ENCODE measurements at places on chromosomes 1 and 21.

- DNase-seq = no peak
Observed at GRCh38 chr1:31437433-31438037, 24.5 kb downstream of the SERINC2 start.

- DNase-seq = no peak
Observed at GRCh38 chr1:22376976-22377375, 74.7 kb upstream of the ZBTB40 start.

DNA sequence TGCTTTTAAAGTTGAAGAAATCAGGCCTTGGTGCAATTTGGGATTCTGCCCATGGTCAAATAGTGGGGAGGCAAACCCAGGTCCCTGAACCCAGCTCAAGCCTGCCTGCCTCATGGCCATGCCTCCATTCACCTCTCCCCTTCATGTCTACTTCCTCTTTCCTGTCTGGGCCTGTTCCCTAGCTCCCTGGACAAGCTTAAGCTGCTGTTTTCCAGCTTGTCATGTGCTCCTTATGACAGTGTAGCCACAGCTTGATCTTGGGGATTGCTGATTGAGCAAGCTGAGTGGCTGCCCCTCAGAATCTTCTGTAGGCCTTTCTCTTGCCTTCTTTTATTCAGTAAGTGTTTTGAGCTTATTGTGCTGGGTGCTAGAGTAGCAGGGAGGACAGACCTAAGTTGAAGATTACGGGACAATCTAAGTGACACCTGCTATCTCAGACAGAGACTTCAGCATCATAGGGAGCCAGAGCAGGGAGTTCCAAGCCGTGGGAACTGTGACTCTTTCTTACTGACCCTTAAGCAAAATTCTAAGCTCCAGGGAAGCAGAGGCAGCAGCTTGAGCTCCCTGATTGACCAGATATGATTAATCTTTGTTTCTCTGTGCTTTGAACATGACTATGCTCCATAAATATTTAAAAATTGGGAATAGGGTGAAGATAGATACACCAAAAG is 520 bp upstream of the MR1 start:
- DNase-seq = peak; percentile 65

DNA sequence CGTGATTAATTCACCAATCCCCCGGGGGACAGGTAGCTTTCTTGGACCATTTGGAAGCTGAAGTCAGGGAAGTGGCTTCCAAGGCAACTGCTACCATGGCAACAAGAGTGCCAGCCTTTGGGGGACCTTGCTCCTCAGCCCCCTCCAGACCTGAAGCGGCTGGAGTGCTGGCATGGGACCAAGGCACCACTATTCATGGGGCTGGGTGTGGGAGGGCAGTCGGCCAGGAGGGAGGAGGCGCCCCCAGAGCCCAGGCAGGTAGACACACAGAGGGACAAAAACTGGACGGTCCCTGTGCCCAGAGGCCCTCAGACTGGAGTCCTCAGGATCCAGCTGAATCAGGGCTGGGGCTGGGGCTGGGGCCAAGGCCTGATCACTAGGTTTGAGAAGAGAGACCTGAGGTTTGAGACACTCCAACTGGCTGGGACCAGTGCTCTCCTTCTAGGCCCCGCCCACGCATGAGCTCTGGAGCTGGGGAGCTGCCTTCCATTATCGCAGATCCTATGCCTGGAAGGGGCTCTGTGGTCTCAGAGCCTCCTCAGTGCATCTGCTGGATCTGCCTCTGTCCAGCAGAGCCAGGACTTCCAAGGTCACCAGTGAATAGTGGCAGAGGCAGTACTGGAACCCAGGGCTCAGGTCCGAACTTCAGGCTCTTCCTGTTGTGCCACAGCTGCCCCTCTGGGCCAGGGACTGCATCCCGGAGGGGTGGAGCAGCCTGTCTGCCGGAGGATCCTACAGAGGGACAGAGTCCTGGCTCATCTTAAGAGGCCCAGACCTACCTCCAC is 3.3 kb upstream of the KNCN start:
- DNase-seq = no peak

DNA sequence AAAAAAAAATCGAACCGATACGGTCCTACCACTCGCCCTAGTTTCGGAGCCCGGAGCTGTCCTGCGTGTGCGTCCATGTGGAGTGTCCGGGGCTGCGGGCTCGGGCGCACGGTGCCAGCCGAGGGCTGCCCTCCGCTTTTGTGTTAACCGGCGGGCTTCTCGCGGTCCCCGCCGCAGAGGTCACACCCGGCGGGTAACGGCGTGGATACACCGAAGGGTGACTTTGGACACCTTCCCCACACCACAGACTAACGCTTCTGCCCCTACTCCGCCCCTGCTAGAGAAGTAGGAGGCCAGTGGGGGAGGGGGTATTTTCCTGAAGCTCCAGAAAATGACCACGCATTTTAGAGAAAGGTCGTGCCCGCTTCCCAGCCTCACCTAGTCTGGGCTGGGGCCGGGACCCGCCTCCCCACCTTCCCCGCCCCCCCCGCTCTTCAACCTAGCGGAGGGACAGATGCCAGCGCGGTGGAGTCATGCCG is 609 bp upstream of the ATF3 start:
- no peak for DNase-seq

- no peak for DNase-seq
Observed at GRCh38 chr1:218866507-218866906, 307.2 kb upstream of the LYPLAL1 start.

- DNase-seq = no peak
Observed at GRCh38 chr1:22969304-22969709, 3.4 kb downstream of the LACTBL1 start.

- no peak for DNase-seq
Observed at GRCh38 chr21:28337315-28337714, 655.4 kb downstream of the LTN1 start.

DNA sequence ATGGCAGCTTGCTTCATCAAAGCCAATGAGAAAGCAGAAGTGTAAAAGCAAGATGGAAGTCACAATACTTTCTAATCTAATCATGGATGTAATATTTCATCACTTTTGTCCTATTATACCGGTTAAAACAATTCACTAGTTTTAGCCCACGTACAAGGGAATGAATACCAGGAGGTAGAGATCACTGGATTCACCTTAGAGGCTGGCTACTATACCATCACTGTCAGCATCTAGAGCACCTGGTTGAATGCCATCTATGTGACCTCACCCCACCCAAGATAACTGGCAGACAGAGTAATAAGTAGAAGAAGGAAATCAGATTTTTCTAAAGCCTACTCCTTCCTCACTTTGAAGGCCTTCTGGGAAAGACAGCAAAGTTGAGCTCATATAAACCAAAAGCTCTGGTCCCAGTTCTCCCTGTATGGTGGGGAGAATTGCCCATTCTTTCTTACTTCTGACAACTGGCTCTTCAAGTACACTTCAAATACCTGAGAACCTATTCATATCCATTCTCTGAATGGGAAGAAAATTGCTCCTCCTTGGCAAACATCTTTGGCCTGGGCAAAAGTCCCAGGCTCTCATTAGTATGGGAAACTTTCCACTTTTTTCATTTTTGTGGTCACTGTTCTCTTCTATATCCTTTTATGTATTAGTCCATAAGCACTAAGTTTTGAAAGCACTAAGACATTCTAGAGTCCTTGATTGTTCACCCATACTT is 24.8 kb downstream of the HSD3B1 start:
- DNase-seq = no peak

GRCh38 chr1:9014475-9015375 is 11.5 kb downstream of the SLC2A7 start:
- no peak for DNase-seq

DNA sequence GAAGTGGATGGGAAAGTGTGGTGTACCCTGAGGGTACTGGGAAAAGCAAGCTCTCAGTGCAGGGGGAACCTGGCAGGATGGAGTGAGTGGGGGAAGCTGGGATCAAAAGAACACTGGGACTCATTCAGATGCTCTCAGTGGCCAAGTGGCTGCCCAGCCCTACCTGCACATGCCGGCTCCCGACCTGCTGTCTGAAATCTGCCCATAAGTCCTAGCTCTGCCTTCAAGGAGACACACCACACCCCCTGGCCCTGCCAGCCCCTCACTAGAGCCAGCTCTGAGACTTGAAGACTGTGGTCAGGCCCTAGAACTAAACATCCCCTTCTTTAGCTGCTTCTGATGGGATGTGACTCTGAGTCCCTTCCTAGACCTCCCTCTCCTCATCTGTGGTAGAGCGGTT is 2.2 kb downstream of the TMEM54 start:
- DNase-seq = no peak

GRCh38 chr1:66416295-66416694 is 117.7 kb upstream of the SGIP1 start:
- no peak for DNase-seq

DNA sequence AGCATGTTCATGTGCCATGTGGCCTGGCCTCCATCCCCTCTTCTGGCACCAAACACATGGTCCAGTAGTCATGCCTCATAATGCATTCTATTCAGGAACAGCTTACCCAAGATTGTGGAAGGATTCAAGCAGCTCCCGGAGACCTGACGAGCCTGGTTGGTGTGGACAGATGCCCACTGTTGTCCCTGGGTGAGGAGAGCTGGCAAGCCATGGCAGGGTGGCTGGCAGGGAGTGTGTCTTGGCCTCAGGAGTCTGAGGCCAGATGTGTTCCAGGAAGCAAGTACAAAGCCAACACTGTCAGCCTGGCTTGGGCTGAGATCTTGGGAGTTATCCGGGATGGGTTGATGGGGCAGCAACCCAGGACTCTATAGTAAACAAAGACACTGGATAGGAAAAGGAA is 7.3 kb upstream of the FABP3 start:
- DNase-seq = no peak

DNA sequence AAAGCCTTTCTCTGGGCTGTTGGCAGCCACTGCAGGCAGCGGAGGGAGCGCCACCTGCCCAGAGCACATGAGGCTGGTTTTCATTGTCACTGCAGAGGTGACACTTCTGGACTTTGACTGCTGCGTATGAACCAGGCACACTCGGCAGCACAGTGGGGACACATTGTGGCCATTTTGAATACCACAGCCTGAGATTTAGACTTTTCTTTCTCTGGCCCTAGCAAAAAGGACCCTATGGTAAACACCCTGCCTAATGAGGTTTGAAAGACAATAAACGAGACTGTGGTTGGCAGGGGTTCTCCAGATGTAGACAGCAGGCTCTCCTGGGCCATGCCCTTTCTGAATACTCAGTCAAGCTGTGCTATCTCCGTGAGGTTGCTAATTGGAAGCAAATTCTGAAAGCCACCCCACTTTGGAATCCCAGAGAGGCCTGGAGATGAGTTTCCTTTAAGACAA is 12.0 kb upstream of the KCNE2 start:
- no peak for DNase-seq

DNA sequence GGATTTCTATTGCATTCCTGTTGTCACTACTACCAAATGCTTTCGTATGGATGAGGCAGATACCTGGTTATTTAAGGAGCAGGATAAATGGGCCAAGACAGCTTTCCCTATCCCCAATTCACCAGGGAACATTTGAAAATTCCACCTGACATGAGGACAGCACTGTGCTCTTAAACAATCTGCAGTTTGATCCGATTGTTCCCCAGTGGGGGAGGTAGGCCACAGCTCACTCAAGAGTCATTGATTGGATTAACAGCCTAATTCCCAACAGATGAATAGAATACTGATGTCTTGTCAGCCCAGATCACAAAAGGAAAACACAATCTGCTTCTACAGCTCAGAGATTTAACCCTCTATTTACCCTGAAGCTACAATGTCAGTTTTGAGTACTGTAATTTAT is 123.9 kb downstream of the LHX4 start:
- DNase-seq = no peak

GRCh38 chr1:233677690-233678354 is 63.9 kb downstream of the KCNK1 start:
- DNase-seq = no peak

- no peak for DNase-seq
Observed at GRCh38 chr21:38610623-38611251, 112.5 kb upstream of the ERG start.

GRCh38 chr1:107875689-107876088 is 89.3 kb downstream of the VAV3 start:
- no peak for DNase-seq

DNA sequence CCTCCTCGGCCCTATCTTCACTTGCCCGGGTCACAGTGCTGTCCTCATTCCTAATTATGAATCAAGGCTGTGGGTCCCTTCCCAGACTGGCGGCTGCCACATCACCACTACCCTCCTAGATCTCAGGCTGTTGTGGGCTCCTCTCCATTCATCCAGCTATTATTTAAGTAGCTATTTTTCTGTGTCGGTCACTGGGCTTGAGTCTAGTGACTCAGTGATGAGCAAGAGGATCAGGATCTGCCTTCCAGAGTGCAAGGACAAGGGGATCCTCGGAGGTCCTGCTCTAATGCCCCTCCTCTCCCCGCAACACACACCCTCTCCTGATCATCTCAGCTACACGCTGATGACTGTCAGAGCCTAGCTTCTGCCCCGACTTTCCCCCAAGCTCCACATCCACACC is 34.1 kb downstream of the CDCP2 start:
- DNase-seq = no peak

DNA sequence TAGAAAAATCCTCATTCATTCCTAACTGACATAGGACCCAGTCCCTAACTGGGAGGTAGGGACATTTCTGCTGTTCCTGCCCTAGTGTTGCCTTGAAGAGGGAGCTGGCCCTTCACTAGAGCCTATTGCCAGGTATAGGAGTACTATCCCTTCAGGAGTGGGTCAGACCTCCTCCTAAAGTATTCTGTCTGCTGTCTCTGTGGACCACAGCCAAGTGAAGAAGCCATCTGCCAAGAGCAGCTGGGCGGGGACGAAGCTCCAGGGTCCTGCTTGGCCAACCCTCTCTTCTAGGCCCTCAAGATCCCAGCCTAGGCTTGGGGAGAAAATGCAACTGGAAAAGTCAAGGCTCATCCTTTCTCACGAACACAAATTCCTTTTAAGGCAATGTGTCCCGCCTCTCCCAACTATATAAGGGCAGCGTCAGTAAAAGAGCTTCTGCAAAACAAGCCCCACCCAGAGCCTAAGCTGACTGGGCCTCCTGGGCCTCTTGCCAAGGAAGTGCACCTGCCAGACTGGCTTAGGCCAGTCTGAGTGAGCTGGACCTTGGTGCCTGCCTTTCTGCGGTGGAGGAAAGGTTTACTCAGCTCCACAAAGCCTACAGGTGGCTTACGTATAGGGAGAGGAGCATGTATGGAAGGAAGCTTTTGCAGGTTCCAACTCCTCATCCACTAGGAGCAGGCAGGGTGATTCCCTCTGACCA is 638 bp upstream of the TUFT1 start:
- peak; percentile 82 for DNase-seq

- DNase-seq = no peak
Observed at GRCh38 chr1:57612833-57613232, 189.0 kb upstream of the DAB1 start.

- no peak for DNase-seq
Observed at GRCh38 chr1:228795596-228795995, 60.3 kb downstream of the RHOU start.

DNA sequence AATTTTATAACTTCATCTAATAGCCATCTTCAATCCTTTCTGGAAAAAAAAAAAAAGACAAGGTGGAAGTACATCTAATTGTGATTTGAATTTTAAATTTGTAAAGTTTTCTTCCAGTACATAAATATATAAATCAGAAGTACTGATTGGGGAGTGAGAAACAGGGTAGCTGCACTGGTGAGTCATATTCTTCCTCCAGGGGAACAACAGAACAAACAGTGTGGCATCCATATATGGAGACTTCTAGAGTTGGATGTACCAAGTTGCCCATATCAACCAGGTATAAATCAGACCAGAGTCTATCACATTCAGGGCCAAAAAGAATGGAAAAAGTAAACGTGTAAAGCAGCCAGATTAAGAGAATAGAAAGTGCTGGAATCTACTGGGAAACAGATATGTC is 66.0 kb upstream of the NRIP1 start:
- no peak for DNase-seq
